ENCODE measurements at places on chromosomes 5 and 9. TPM values are rescaled to one million over a fixed set of nuclear protein-coding genes. Genes with fewer than 3 reads are reported as not detected.

SPINK7 gene
- not detected for total RNA-seq

FGF1 gene
- total RNA-seq: not detected

BRINP1 gene
- not detected for total RNA-seq

GPRIN1 gene
- total RNA-seq: 4.3 TPM

IFNA13 gene
- total RNA-seq: not detected

ST6GALNAC4 gene
- total RNA-seq: 84.2 TPM

SNCAIP gene
- total RNA-seq: not detected

CATSPER3 gene
- not detected for total RNA-seq

FSTL4 gene
- total RNA-seq: 0.33 TPM

TIMD4 gene
- not detected for total RNA-seq

PCDHGB4 gene
- total RNA-seq: not detected

DOCK2 gene
- not detected for total RNA-seq

ELOVL7 gene
- total RNA-seq: 6.4 TPM

TPD52L3 gene
- not detected for total RNA-seq

FIBCD1 gene
- total RNA-seq: 0.03 TPM

MORN5 gene
- not detected for total RNA-seq

BHMT2 gene
- total RNA-seq: not detected

PTGES gene
- total RNA-seq: 0.41 TPM

PCDHA13 gene
- not detected for total RNA-seq

NR6A1 gene
- total RNA-seq: 4.7 TPM

OR1Q1 gene
- total RNA-seq: not detected

PCDHB11 gene
- total RNA-seq: 0.23 TPM
